ENCODE measurements at places on chromosomes 7 and 10.
A peak's percentile ranks its signal among the peaks of the same experiment; 100 is the strongest.

DNA sequence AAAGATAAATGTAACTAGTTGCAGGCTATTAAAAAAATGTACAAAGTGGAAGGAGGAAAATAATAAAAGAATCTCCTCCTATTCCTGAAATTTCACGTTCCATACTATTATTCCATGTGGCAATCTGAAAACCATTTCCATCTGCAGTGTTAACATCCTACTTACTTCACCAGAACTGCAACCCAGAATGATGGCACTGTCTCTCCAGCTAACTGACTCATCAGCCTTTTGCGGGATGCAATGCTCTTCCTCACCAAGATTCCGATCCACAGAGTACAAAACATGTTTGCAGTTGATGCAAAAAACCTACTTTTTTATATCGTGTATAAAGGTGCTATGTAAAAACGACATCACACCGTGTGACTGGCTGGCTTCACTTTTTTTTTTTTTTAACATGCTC lies 50.8 kb downstream of the ESYT2 start:
- peak; percentile 33 for DNase-seq

DNA sequence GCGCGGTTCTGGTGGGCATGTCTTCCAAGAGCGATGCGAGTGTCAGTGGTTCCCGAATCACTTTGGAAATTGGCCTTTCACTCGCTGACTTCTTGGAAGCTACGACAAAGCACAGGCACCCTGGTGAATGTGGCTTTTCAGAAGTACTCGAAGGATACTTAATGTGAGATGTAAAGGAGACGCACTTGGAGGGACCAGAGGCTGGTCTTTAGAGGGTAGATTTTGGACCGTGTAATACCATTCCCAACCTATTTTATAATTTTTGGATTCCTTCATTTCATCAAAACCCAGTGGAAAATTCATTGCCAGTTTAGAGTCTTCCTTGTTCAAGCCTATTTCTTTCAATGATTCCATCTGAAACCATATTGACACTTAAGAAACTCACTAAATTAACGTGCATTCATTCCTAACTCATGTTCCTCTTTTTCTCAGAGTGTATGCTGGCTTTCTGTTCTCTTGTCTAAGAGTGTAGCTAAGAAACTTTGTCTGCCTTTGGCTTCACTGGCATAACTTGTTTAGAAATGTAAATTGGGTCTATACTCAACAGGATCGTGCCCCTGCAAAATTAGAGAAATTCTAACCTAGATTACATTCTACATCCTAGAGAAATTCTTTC lies 645 bp upstream of the COPG2 start:
- DNase-seq, result no peak

GRCh38 chr7:129740574-129741410 lies 129.3 kb downstream of the NRF1 start:
- no peak for DNase-seq

DNA sequence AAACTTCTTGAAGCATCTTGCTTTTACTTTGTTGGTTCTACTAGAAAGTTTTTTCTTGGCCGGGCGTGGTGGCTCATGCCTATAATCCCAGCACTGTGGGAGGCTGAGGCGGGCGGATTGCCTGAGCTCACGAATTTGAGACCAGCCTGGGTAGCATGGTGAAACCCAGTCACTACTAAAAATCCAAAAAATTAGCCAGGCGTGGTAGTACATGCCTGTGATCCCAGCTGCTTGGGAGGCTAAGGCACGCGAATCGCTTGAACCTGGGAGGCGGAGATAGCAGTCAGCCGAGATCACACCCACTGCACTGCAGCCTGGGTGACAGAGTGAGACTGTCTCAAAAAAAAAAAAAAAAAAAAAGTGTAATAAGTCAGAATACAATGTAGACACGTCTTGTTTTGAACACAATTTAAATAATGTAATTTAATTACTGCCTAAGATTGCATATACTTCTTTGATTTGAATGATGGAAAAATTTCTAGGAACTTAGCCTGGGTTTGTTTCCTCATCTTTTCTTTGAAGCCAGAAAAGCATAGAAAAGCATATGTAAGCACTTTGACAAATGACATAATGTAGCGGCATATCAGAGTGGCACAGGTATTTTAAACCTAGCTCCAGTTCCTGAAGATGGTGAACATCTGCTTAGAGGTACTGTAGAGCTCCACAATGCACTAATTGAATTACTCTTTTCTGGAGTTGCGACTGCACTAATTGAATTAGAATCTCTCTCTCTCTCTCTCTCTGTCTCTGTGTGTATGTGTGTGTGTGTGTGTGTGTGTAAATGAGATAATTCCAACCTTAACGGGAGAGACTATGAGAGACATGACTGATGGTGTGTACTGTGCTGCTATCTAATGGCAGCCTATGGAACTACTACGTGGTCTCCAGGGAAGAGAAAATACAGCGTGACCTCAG lies 87.8 kb downstream of the BTRC start:
- DNase-seq, result peak; percentile 65

GRCh38 chr7:26567266-26567665 lies 275.6 kb downstream of the SNX10 start:
- no peak for DNase-seq

DNA sequence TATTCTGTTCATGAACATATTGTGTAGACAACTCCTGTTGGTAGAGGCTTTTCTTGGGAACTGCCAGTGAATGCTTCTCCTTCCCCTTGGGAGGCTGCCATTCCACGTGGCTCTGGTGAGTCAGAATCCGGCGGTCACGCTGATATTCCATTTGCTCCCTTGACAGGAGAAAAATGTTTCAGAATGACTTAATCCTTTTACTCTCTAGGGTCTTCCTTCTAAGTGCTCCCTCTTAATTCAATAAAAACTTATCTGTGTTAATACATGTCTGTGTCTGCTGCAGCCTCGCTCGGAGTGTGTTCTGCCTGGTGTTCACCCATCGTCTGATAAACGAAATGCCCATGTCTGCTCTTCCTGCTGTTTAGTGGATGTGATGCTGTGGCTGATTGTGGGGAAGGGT lies 278.6 kb downstream of the ARHGAP12 start:
- peak; percentile 94 for DNase-seq

DNA sequence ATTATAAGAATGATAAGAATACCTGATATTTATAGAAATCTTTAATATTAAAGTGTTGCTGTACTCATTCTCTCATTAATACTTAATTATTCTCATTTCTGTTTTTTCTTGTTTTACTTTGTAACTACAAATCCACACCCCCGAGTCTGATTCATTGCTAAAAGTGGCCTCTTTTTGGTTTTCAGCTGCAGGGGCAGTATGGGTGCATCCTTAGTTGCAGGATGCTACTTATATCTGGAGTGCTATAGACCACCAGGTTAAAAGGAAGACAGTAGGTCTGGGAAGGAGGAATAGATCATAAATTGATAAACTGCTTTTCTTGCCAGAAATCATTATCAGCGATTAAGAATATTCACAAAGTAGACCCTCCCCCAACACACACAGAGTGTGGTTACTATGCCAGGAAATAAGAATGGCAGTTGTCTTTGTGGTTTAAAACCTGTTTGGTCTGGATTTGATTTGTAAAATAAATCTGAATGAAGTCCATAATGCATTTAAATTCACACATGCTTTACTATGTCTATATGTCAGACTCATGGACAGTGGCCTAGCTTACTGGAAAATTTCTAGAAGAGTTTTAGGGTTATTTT lies 96.5 kb downstream of the NRF1 start:
- DNase-seq, result no peak

DNA sequence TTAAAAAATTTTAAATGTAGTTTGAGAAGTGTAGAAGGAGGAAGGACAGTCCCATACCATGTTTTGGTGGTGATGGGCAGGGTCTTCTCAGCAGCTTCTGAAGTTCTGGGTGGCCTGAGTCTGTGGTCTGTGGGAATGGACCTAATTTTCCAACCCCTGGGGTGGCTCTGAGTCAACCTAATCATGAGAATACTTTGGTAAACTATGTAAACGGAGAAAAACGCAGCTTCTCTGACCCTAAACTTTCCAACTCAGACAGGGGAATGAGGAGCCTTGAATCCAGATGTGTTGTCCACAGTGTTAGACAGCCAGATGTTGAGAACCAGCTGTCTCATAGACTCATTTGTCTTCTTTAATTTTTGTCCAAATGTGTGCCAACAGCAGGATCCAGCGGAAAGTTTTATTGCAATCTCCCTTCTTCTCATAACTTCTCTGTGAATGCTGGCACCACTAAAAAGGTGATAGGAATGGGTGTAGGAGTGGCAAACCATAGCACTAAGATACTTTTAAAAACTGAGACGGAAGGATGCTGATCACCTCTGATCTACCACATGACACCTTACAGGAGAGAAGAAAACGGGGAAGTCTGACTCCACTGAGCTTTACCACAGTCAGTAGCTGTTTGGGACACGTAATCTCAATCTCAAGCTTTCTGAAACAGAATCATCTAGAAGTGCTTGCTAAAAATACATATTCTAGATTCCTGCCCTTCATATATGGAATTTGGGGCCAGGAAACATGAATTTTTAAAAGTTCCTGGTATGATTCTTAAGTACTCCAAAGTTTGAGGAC lies 90.5 kb upstream of the PHYHIPL start:
- peak; percentile 18 for DNase-seq

DNA sequence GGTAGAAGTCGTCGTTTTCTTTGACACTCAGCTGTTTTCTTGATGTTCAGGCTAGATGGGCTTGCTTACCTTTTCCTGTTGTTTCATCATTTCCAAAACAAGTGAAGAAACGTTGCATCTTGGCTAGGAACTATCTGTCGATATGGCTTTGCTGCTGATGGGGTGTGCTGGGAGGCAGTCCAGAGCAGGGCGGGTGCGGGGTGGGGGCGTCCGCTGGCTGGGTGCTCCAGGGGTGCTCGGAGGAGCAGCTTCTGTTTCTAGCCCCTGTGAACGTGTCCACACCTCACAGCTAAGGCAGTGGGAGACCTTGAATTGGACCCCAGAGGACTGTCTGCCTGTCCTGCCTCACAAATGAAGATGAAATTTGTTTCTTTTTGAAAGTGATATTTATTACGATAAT lies 7.6 kb upstream of the SUN1 start:
- DNase-seq, result no peak

- DNase-seq, result no peak
Observed at GRCh38 chr10:51462076-51462779, 237.2 kb downstream of the CSTF2T start.

- DNase-seq, result no peak
Observed at GRCh38 chr10:91012502-91012901, 91.6 kb upstream of the ANKRD1 start.

GRCh38 chr7:31061185-31061584 lies 9.1 kb downstream of the ADCYAP1R1 start:
- no peak for DNase-seq
